Left colon (tissue), 2 donors: ENCODE measurements at places on chromosomes 12 and 14. TPM values are rescaled to one million over a fixed set of nuclear protein-coding genes. Genes with fewer than 3 reads are reported as not detected.
A peak's percentile ranks its signal among the peaks of the same experiment; 100 is the strongest.

HOTAIR gene
- total RNA-seq, result not detected

- no peak for DNase-seq
Observed at GRCh38 chr14:51784466-51784865, 75.9 kb upstream of the GNG2 start.

- DNase-seq, result no peak
Observed at GRCh38 chr14:69171569-69171968, 18.6 kb upstream of the DCAF5 start.

SERPINA10 gene
- 0.18 TPM for total RNA-seq

GNB3 gene
- 1.1 TPM for total RNA-seq

DNA sequence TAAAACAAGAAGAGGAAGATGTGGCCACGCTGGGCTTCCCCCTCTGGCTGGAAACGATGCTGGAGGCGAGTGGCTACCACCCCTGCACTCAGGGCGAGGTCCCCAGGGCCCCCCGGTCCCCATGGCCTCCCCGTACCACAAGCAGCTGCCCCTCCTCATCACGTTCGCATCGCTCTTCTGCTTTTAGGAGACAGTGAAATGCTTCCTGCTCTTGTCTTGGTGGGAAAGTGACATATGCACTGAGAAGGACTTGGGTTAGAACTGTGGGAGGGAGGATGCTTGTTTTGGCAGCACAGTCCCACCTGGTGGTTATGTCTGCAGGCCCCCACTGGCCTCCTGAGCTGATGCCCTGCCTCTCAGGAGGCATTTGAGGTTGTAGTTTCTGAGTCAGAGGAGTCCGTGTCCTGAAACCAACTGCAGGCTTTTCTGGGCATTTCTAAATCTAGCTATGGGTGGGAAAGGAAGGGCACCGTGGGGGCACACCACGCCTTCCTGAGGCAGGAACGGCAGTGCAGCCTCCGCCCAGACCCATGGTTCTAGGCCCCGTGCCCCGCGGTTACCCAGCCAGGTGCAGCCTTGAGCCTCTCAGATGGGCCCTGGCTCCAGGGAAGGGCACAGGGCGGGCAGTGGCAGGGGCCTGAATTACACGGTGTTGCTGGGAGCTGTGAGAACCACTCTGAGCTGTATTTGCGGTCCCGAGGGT, 139.3 kb downstream of the ADGRD1 start:
- peak; percentile 32 for DNase-seq

DNA sequence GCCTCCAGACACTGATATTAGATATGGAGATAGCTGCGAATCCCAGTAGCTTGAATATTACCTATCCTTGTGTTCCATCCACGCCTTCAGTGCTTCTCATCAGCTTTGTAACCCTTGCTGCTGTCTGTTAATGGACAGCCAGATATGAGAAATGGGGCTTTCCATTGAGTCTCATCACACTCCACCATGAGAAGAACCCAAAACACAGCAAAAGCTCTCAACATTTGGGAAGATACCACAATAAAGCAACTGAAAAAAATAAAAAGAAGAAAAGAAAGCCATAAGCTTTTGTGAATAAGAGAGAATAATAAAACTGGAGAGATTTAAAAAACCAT, 225.4 kb downstream of the GALC start:
- DNase-seq, result no peak

TRHDE gene
- 3.9 TPM for total RNA-seq

DBX2 gene
- total RNA-seq, result not detected

GRCh38 chr12:128867466-128867865, 14.2 kb downstream of the GLT1D1 start:
- DNase-seq, result no peak

DNA sequence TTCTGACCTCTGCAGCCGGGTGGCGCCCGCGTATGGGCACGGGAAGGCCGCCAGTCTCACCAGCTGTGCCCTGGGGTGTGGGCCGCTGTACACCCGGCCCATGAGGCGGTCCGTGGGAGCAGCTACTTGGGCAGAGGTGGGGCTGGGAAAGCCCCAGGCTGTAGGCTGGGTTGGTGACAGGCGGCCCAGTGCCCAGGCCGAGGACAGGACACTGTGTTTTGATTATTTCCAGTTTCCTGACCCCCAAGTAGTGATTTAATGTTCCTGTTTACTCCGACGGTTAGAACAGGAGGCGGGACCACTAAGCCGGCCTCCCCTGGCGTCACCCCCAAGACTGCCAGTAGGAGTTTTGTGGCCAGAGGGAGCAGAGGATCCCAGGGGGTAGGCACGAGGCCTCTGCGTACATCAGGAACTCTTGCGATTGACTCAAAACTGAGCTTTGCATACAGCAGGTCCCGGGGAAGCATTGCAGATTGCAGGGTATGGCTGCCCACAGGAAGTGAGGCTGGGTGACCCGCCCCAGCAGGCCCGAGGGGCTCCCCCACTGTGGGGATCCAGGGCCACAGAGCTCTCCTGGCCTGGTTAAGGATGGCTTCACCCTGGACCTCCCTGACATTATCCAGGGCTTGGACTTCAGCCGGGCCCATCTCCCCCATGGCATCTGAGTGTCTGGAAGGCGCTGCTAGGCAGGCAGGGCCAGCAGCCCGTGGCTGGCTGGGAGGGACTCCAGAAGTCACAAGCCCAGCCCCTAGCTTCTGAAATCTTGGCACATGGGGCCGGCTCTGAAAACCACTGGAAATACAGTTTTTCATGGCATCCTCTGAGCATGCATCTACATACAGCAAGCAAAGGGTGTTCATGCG, 42.5 kb upstream of the DIO3 start:
- DNase-seq, result peak; percentile 42

FAM181A gene
- not detected for total RNA-seq
